CD4-positive, alpha-beta T cell treated with Interferon alpha-2 for 1 hour (primary cell): ENCODE measurements at places on chromosomes 2 and 18.

DNA sequence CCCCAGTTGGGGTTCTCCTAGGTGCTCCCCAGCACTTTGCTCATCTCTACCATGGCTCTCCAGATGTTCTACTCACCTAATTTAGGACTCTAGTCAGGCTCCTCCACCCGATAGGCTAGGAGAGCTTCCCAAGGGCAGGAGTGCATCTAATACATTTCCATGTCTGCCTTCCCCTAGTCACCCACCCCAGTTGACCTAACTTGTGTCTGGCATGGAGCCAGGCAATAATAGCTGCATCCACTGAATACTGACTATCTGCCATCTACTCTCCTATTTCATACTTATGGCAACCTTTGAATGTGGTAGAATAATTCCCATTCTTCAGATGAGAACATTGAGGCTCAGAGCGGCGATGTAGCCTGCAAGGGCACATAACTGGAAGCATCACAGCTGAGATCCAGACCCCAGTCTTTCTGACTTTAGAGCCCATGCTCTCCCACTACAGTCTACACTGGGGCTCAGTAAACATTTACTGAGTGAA is 71.8 kb upstream of the YWHAQ start:
- no peak for DNase-seq

- no peak for DNase-seq
Measured at GRCh38 chr2:63344575-63345284, 243.5 kb downstream of the WDPCP start.

GRCh38 chr2:239966029-239966852 is 58.9 kb downstream of the NDUFA10 start:
- no peak for DNase-seq

DNA sequence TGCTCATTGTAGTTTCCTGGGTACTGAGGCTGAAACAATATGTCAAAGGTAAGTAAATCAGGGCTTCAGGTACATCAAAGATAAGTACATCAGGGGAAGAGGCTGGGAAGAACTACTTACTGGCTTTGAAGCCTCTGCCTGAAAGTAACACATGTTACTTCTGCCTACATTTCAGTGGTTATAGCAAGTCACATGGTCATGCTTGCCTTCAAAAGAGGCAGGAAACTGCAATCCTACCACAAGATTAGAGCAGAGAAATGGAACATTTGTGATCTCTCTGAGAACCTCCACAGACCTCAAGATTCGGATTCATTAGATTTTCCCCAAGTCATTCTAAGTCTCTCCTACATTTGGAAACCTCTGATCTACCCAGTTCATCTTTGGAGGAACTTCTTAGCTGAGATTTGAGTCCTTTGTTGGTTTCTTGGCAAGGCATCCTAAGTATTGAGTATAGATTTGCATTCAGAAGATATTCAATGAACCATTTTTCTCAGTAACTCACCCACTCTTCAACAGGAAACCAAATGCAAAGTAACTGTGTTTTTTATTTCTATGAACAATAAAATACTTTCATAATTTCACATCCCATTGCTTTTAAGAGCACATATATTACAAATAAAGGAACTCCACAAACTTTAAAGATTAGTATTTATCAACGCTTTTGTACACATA is 48.5 kb upstream of the CCDC195 start:
- no peak for DNase-seq

GRCh38 chr2:11068079-11068741 is 87.1 kb upstream of the SLC66A3 start:
- no peak for DNase-seq

DNA sequence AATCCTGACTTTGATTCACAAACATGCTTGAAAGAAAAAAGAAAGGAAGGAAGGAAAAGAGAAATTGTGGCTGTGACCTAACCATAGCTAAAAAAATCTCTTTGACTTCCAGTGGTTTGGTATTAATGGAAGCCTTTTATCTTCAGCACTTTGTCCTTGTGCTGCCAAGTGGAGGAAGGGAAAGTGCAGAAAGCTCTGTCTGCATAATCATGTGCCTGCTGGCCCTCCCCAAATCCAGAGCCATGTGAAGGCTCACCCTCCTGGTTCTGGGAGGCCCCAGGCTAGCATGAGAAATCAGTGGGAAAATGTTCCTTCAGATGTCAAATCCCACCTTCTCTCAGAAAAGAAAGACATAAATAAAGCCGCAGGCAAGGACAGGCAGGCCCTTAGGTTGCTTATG is 48.3 kb upstream of the BMPR2 start:
- DNase-seq: no peak

DNA sequence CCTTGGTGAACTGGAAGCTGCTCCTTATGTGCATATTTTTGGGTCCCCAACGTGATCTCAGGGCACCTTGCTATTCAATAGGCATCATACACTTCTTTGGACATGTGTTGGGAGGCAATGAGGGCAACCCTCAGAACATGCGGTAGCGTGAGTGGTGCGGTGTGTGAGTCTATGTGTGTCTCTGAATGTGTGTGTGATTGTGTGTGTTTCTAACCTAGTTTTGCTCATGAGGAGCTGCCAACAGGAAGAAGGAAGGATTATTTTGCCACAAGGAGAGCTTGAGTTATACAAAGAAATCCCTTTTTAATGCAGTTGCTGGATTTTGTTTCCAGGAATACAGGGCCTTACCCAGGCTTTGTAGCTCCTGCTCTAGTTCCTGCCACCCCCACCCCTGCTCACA is 75.8 kb upstream of the ITGA6 start:
- DNase-seq: no peak

DNA sequence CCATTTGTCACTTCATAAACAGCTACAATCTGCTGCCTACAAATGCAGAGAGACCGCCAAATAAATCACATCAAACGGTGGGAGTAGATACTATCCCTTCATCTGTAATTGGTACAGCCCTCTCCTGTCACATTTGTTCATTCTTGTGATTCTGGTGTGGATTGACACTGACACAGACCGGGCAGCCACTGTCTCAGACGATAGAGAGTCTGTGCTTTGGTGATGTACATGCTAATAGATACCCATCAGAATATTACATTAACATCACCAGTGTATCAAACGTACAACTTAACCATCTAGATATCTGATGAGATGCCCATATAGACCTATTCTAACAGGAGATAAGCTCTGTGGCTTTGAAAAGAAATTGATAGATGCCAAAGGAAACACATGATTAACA is 419.7 kb upstream of the ZEB2 start:
- no peak for DNase-seq
